ENCODE measurements at places on chromosomes 13 and 19.

GRCh38 chr13:51035978-51036377 is 75.1 kb downstream of the C13orf42 start:
- DNase-seq, result no peak

DNA sequence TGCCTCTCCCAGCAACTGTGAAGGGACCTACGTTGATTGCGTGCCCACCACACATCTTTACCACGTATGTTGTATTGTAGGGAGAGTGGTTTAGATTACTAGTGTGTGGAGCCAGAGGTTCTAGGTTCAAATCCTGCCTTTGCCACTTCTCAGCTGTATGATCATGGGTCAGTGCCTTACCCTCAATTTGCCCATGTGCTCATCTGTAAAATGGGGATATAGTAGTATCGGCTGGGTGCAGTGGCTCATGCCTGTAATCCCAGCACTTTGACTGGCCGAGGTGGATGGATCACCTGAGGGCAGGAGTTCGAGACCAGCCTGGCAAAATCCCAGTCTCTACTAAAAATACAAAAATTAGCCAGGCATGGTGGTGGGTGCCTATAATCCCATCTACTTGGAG is 578 bp upstream of the LGALS4 start:
- DNase-seq, result no peak

- peak; percentile 54 for DNase-seq
Observed at GRCh38 chr19:10295305-10295846, 5.6 kb downstream of the ICAM5 start.

DNA sequence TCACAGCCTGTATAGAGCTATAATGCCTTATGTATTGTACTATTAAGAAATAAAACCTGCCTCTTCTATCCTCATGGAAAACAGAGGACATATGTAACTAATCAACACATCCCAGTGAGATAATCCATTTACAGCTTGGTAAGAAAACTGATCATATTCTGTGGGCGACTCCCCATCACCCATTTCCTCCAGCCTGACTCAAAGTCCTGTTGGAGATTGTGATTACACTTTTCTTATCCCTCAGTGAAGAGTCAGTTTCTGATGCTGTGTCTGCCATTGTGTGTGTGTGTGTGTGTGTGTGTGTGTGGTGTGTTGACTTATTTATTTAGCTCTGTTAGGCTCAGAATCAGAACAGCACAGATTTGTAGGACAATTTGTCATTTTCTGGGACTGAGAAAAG is 212.8 kb downstream of the FGF9 start:
- DNase-seq, result no peak

- no peak for DNase-seq
Observed at GRCh38 chr13:72127031-72127430, 260.0 kb upstream of the DACH1 start.

- no peak for DNase-seq
Observed at GRCh38 chr13:21998279-21998990, 327.6 kb downstream of the FGF9 start.

GRCh38 chr13:36131931-36132297 is 732 bp upstream of the DCLK1 start:
- no peak for DNase-seq

DNA sequence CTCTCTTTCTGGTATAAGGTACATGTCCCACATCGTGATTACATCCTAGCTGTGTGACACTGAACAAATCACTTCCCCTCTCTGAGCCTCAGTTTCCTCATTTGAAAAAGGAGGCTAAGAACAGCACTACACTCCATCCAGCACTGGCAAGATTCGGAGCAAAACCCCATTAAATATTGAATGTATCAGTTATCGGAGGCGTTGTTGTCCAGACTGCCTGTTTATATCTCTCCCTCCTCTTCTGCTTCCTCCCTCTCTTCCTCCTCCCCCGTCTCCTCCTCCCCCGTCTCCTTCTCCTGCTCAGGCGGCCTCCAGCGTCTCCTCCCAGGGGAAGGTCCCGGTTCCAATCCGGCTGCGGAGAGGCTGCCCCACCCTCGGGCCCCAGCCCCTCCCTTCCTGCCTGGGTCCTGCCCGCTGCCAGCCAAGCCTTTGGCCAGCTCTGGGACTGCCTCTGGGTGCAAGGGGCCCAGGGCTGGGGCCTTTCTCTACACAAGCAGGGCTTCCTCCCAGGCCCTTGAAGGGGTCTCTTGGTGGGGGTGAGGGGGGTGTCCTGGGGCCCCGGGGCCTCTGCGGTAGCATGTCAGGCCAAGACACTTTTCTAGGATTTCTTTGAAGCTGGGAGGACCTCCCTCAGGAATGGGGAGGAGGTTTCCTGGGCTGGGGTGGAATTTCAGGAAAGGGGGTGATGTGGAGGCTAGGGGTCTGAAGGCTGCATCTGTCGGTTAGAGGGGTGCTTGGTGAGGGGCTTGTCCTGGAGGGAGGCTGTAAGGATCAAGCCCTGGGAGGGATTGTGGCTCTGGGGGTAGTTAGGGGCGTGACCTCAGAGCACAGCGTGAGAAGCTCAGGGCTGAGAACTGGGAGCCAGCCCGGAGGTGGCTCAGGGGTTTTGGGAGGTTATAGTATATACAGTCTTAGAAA is 1.9 kb downstream of the RRAS start:
- DNase-seq, result no peak

DNA sequence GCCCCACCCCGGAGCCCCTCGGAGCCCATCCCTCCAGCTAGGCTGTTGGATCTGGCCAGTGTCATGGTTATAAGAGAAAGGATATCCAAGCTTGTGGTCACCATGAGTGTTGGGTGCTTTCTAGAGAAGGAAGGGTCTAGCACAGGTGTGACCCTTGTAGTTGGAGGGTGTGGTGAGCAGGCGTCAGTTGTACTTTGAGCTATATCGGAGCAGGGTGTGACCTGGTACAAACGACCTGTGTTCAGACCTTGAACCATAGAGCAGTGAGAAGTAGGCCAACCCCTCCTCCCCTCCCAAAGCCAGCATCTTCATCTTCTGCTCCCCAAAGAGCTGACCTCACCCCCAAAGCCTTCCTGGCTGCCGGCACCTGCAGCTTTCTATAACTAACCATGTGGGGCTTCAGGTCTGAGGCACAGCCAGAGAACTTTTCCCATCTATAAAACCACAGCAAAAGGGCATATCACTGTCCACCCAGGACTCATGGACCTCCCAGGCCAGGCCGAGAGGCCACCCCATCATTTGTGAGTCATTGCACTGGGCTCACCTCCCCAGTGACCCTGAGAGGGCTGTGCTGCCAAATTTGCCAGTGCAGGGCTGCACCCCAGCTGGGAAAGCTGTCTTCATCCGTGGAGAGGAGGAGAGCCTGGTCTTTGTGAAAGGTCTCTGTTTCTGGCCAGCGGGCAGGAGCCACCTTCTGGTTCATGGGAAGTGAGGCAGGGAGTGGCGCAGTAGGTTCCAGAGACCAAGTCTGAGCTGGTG is 14.2 kb downstream of the RAB8A start:
- DNase-seq, result no peak

GRCh38 chr19:42250183-42250665 is 4.7 kb downstream of the ERF start:
- no peak for DNase-seq

DNA sequence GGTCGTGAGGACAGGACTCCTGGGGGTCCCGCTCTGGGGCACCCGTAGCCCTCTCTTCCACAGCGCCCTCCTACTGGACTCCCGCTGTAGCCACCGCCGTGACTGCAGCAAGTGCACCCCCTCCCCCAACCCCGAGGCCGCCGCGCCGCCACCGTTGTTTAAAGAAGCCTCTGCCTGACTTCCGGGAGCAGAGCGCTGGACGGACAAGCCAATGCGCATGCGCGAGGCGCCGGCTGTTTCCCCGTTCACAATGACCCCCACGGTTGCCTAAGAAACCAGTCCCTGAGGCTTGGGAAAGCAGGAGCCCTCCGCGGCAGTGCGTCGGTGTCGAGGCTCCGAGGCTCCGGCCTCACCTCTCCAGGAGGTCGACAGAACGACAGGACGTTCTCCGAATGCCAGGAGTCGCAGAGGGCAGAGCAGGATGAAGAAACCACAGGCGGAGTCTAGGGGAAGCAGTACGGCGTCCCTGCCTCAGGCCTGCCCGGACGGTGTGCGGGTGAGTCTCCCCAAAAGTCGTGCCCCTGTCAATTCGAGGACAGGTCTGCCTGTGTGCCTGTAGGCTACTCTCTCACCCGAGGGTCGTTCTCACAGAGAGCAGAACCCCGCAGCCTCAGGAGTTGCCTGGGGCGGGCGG is 70.5 kb upstream of the ZNF420 start:
- peak; percentile 46 for DNase-seq

DNA sequence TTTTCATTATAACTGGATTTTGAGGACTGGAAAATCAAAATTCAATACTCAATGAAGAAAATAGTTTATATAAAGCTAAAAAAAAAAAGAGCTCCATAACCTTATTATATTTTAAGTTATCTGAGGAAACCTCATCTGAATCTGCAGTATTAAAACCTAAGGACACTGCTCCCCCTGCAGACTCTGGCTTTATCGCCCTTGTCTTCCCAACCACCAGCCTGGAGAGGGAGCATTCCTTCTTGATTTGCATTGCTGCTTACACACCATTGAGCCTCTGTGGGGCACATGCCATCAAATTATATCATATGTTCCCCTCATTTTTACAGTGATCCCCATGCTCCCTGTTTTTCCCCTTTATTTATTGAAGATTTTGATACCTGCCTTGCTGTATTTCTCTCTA is 871.4 kb upstream of the GPC6 start:
- DNase-seq, result no peak

Measured in stimulated activated CD4-positive, alpha-beta T cell treated with anti-CD3 and anti-CD28 coated beads, Interleukin-4, amount 100 ng/mL, for 1 hour (primary cell).